AG04450 (cell line): ENCODE measurements at places on chromosomes 4 and X.
A peak's percentile ranks its signal among the peaks of the same experiment; 100 is the strongest.

- DNase-seq: no peak
Observed at GRCh38 chrX:139246295-139246694, 284.2 kb upstream of the F9 start.

GRCh38 chr4:42150653-42151567 lies 1.5 kb downstream of the BEND4 start:
- DNase-seq: no peak

- no peak for DNase-seq
Observed at GRCh38 chrX:23578079-23578478, 89.2 kb upstream of the PRDX4 start.

DNA sequence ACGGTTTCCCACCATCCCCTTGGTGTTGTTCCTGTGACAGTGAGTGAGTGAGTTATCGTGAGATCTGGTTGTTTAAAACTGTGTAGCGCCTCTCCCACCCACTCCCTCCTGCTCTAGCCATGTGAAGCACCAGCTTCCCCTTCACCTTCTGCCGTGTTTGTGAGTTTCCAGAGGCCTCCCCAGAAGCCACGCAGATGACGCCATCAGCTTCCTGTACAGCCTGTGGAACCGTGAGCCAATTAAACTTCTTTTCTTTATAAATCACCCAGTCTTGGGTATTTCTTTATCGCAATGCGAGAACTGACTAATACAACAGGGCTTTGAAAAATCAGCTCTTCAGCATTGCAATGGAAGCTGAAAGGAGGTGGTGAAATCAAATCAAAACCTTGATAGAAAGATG lies 50.0 kb downstream of the FGFBP1 start:
- DNase-seq: no peak

DNA sequence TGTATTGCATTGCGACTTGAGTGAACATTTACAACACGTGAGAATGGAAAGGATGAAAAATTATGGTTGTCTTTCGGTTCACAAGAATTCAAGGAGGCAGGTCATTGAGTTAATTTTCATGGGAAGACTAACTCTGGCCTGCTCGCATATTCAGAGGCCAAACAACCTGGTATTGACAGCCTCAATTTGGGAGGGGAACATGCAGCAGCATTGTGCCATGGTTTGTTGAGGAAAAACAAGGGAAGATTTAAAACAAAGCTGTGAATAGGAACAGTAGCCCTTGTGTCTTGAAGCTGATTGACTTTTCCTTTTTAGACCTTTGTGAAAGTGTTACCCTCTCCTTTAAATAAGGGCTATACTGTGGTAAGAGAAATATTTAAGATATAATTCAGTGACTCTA lies 31.9 kb downstream of the FAT4 start:
- no peak for DNase-seq

DNA sequence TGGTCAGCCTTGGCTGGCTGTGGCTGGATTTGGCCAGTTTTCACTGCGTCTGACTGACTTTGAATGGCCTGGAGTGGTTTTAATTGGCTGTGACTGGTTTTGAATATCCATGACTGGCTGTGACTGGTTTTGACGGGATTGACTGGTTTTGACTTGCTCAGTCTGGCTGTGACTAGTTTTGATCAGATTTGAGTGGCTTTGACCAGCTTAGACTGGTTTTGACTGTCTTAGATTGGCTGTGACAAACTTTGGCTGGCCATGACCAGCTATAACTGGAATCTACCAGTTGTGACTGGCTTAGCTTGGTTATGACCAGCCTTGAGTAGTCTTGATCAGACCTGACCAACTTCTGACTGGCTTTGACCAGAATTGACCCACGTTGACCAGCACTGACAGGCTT lies 168.4 kb upstream of the AMOT start:
- DNase-seq: no peak

DNA sequence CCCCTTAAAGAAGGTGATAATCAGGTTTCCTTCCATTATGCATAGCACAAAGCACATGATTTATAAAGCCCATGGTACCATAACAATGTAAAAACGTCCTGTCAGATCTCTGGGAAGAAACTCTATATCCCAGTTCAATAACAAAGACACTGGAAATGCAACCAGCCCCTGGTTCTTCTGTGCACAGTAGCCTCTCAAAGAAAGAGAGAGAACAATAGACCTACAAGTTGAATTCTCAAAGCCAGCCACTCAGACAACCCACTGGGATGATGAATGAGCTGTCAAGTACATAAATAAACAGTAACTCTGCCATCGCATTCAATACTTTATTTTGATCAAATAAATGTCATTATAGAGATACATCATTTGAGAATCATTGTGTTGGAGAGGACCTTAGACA lies 400.1 kb upstream of the CPEB2 start:
- DNase-seq: no peak

DNA sequence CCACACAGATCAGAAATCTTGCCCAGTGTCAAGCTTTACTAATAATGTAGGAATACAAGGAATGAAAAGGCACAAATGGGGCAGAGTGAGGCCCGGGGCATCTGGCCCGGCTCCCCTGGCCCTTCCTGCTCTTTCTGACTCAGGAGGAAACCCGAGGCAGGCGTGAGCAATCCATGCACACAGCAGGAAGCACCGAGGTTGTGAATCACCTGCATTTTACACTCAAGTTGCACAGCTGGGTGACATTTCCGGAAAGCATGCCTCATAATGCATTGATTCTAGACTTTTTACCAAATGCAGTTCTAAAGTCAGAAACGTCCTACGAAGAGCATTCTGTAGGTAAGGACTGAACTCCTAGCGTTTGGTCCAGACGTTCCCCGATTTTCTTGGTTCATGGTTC lies 38.9 kb downstream of the PRIMPOL start:
- peak; percentile 72 for DNase-seq

DNA sequence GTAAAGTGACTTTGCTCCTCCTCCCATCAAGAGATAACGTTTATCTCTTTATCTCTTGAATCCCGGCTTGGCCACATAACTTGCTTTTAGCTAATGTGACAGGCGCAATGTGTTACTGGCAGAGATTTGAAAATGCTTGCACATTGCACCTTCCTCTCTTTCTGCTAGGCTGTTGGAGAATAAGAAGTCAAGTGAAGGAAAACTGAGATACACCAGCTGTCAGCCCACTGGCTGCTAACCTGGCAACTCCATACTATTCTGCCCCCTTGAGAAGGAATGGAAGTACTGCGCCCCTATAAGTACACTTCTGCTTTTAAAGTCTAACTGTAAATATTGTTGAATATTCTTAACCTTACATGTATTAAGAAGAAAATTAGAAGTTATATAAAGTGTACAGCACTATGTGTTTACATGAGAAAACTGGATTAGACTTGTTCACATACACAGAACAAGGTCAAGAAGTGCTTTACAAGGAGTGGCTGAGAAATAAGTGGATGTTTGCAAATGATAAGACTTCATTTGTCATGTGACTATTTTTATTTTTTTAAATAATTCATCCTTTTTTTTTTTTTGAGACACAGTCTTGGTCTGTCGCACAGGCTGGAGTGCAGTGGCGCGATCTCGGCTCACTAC lies 424.5 kb upstream of the CTSO start:
- peak; percentile 54 for DNase-seq

DNA sequence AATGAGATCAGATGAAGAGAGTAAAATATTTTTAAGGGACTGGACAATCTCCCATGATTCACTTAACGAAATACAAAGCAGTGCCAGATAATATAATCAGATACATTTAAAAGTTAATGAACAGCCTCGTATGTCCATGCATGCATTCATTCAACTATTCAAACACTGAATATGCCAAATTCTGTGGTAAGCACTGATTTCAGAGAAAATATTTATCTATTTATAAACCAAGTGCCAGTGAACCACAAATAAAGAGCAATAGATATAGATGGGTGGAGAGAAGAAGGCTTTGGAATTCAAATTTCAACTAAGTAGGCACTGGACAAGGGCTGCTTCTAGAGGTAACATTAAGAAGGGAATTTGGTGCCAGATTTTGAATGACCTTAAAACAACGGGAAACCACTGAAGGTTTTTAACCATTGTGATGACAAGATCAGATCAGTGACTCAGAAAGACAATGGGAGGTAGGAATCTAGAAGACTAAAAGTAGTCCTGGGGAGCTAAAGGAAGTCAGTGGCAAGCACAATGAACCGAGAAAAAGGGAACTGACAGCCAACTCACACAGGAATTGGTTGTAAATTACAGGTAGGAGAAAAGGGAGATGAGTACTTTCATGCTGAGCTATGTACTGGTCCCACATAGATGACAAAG lies 14.2 kb downstream of the ELOVL6 start:
- no peak for DNase-seq

DNA sequence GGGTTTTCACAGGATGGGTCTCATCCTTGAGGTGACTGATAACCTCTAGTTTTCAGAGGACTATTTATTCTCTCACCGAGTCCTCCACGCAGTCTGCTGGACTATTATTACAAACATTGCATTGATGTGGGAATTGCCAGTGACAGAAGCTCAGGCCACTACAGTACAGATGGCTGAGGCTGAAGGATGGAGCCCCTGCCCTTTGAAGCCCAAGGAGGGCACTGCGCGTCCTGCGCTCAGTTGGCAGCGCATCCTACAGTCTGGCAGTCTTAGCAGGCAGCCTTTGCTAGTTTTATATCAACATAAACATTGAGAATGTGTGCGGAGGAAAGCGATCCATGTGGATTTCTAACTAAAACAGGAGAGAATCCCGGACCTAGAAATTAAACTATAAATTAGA lies 1.5 kb upstream of the RELL1 start:
- DNase-seq: no peak

GRCh38 chrX:12138361-12139313 lies at the start of gene FRMPD4:
Gene FRMPD4, plus strand, starts transcription at chrX:12138473. Its CDS starts 499 bp downstream, at chrX:12138972.
- no peak for DNase-seq

GRCh38 chr4:81960961-81961360 lies 412.8 kb downstream of the HNRNPD start:
- no peak for DNase-seq

GRCh38 chr4:139689093-139689722 lies 23.6 kb downstream of the MGST2 start:
- DNase-seq: no peak

DNA sequence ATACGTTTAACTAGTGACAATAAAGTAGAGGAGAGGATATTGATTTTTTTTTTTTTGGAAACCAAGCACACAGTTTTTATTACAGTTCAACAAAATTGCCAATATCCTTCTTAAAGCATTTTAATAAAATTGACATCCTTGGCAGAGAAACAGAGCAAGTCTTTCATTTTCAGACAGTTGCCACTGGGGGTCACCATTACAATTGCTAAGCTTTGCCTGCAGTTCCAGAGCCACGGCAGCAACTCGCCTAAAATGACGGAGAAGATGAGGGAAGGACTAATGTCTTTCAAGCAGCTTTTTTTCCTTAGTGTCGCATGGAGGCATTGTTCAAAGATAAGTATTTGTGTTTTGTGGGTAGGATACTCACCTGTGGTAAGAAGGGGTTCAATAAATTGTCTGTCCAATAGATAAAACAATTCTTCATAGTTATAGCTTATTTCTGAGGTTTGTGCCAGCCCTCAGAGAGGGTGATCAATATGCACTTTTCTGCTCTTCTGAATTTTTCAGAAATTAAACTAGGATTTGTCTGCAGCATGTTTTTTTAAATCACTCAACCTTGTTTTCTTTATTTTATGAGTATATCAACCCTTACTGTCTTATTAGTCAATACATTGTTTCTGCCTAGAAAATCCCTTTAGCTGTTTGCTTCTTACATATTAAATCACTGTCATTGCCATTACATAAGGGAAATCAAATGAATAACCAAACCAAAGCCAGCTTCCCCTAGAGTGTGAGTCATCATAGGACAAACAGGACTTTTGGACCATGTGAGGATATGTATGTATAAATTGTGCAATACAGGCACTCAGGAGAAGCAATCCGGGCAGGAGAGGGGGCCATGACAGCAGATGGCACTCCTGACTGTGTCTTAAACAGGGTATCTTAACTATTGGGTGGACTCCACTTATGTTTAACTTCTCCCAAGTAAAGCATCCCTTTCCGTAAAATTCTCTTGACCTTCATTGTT lies 508.1 kb upstream of the ARX start:
- DNase-seq: no peak

DNA sequence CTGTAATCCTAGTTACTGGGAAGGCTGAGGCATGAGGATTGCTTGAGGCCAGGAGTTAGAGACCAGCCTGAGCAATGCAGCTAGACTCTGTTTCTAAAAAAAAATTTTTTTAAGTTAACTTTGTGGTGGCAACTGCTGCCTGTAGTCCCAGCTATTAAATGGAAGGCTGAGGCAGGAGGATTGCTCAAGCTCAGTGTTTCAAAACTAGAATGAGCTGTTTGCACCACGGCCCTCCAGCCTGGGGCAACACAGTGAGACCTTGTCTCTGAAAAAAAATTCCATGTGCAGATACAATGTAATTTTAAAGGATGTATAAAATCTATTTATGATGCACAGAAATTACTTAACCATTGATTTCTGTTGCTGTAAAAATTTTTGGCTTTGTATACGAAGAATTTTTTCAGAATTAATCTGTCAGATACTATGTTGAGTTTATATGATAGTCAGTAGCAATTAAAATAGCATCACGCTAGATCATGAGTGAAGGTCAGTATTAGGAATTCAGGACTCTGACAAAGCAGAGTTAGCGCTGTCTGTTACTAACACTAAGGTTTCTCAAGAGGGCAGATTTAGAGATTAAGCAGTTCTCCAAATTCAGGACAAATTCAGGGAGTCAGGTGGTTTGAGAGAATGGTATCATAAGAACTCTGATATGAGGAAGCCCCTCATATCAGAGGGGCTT lies 8.3 kb upstream of the AGA start:
- no peak for DNase-seq

DNA sequence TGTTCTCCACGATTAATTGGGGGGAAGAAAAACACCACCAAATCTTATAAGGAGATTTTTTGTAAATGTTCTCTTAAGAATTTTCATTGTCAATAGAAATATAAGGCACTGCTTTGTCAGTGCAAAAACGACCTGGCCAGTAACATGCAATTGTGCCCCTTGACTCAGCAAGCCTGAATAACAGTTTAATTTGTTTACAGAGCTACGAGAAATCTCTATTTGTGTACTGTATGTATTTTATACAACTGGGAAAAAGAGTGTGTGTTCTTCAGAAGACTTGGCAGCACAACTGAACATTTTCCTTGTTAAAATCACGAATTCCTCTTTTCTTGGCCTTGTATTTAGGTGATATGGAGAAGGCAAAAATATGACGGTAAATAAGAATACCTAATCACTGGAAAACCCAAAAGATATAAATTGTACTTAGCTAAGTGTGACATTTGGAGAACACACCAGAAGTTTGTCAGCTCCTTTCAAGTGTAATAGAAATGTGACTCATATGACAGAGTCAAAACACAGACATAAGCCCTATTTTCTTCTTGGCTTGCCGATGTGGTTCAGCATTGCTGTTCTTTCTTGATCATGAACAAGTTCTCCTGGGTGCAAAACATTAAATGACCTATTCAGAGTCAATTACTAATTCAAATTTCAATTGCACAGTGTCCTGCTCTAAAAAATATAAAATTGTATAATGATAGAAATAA lies 945.0 kb upstream of the INTU start:
- no peak for DNase-seq

DNA sequence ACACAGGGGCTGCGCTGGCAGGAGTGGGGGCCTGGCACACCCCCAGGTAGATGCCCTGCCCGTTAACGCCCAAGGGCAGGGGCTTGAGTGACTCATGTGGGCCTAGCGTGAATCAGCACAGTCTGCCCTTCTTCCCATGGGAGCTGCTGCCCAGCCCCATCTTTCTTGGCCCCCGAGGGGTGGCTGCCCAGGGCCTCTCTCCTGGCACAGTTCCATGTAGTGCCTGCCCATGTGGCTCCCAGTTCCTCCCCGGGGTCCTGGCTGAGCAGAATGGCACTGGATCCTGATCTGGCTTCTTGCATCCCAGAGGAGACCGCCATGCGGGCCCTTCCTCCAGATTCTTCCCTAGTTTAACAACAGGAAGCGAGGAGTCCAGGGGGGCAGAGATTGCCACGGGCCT lies 2.1 kb upstream of the AVPR2 start:
- DNase-seq: no peak
